NCI-H510A treated with DMSO at 0.1 percent for 48 hours (cell line): ENCODE measurements at places on chromosomes 1 and 21.
A peak's percentile ranks its signal among the peaks of the same experiment; 100 is the strongest.

- no peak for DNase-seq
Observed at GRCh38 chr1:20660847-20661206, 342 bp downstream of the DDOST start.

DNA sequence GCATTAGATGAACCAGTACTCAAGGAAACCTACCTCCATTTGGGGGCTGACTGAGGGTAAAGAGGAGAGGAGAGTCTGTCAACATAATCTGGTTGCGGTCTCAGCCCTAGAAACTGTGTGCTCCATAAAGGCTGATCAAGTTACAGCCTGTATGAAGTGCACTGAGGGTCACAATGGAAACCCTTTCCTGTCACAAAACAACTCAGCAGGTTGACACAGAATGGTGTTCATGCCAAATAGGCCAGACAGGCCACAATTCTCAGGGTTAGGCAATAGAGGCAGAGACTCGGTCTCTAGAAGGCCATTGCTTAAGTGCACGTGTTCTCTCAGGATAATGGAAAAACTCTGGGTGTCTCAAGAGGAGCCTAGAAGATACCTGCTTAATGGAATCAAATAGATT lies 4.1 kb upstream of the ANKRD35 start:
- DNase-seq = peak; percentile 70

DNA sequence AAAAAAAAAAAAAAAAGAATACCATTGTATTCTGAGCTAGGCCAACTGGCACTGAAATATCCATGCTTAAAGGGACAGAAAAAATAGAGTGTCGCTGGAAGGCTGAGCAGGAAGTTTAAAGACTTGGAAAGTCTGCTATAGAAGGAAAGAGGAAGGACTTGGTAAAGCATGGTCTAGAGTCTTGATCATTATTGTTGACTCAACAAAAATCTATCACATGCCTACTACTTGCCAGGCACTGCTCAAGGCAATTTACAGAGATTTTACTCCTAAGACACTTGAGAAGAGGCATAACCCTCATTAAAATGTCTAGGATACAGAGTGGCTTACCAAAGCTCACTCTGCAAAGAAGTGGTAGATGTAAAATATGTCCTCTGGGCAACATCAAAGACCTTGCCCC lies 324.0 kb upstream of the DAB1 start:
- DNase-seq = no peak

DNA sequence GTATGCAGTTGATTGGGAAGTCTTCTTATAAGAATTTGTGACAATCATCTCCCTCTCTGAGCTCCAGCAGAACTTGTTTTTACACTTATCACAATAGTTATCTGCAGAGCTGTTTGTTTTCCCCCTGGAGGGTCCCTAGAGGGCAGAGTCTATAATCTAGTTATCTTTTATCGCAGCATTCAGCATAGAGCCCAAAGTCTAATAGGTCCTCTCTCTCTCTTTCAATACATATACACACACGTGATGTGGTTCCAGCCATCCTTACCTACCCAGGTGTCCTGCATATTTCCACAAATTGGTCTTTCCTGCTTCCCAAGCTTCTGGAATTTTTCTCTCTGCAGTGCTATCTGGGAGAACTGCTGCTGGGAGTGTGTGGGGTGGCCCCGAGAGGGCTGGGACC lies 229.6 kb upstream of the KIAA0040 start:
- no peak for DNase-seq

DNA sequence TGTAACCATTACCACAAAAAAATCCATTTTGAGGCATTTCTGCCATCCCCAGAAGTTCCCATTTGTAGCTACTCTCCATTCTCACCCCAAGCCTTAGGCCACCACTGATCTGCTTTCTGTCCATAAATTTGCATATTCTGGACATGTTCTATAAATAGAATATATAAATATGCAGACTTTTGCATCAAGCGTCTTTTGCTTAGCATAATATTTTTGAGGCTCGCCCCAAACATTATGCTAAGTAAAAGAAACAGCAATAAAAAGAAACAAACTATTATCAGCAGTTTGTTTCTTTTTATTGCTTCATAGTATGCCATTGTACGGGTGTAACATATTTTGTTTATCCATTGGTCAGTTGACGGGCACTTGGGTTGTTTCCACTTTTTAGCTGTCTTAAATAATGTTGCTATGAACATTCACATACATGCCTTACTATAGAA lies 7.9 kb downstream of the TFAP2E start:
- DNase-seq = no peak

- no peak for DNase-seq
Observed at GRCh38 chr21:43585924-43586413, 73.3 kb downstream of the HSF2BP start.

GRCh38 chr1:184289825-184290550 lies 96.8 kb upstream of the C1orf21 start:
- no peak for DNase-seq

- DNase-seq = no peak
Observed at GRCh38 chr1:112309499-112309898, 86.5 kb upstream of the CTTNBP2NL start.

GRCh38 chr1:19435851-19436455 lies 49.4 kb downstream of the CAPZB start:
- DNase-seq = no peak

- DNase-seq = no peak
Observed at GRCh38 chr1:158007667-158008386, 14.4 kb downstream of the KIRREL1 start.

DNA sequence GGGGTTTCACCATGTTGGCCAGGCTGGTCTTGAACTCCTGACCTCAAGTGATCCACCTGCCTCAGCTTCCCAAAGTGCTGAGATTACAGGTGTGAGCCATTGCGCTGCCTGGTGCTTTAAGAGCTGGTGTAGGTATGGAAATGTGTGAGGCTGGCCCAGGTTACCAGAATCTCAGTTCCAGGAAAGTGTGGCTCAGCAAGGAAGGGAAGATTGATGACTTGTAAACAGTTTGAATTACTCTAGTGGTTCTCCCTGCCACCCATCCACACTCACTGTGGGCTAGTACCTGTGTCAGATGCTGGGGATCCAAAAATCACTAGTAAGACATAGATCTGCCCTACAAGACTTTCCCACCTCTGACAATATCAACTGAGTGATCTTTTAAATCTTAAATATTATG lies 34.5 kb upstream of the SLC35D1 start:
- DNase-seq = no peak

DNA sequence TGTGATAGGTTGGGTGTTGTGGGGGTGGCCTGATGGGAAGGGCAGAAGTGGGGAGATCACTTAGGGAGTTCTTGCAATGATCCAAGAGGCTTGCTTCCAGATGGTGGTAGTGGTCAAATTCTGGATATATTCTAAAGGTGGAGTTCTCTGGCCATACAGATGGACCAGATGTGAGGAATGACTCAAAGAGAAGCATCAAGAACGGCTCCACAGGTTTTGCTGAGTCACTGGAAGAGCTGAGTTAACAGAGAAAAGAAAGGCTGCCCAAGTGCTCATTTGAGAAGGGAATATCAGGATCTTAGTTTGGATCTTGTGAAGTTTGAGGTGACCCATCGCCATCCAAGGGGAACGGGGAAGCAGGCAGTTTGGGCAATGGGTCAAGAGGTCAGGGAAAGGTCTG lies 192.9 kb upstream of the GALNT2 start:
- no peak for DNase-seq

GRCh38 chr1:191065346-191065745 lies 587.7 kb upstream of the BRINP3 start:
- no peak for DNase-seq

DNA sequence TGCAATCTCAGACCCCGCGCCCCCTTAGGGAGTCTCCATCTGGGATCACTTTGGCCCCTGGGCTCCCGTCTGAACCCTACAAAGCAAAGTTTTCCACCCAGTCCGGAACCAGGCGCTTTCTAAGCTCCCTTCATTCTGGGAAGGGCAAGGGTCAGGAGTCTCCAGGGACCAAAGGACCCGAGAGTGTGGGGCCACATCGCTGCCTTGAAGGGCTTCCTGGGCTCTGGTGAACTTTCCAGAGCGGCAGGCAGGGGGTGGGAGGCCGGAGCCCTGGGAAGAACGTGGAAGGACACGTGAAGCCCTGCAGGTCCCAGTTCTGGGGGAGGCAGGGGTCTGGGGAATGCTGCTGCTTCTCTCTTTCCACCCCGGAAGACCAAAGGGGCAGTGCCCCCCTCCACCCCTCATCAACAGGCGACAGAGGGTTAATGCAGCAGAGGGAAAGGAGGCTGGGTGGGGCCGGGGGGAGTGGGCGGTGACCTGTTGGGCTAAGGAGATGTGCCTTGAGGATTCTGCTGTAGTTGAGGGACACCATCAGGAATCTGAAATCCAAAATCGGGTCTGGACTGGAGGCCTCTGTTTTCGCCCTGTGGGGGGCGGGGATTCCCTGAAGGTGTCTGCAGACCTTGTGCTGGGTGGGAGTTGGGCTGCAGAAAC lies 734 bp downstream of the CDK18 start:
- DNase-seq = no peak

GRCh38 chr1:71295350-71295749 lies 214.5 kb upstream of the ZRANB2 start:
- no peak for DNase-seq

DNA sequence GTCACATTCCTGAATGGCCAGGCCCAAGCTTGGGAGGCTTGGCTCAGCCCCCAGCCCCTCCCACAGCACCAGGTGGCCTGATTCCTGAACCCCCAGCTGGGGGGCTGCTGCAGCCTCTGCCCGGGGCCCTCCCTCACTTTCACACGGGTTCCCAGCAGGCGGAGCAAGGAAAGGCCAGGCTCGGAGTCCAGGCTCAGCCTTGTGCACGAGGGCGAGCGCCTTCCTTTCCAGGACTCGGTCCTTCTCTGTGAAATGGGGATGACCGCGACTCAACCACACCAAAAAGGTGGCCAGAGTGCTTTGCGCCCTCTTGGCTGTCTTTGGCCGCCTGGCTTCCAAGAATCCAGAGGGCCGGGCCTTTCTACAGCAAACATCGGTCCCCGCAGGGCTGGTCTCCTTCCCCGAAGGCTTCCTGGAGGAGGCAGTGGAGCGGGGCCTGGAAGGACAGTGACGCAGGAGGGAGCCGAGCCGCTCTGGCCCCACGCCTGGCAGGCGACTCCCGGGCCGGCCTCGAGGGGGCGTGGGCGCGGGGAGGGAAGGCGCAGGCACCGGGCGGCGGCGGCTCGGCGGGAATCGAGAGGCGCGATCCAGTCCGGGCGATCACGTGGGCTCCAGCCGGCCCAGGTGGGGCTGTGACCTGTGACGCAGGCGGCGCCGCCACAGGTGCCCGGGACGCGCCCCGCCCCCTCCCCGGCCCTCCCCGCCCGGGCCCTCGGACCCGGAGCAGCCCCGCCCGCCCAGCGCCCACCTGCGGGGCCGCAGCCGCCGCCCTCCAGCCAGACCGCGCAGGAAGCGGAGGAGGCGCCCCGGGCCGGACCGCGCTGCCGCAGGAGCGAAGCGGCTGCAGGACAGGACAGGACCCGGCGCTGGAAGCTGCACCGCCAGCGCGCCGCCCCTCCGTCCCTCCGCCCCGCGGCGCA lies at the start of gene ARHGEF16:
Gene ARHGEF16, plus strand, starts transcription at position 775 of the 920 bp plus-strand sequence. CDS start 8,420 bp downstream, outside the sequence.
- DNase-seq = peak; percentile 49

GRCh38 chr1:172627702-172628101 lies 31.2 kb upstream of the FASLG start:
- DNase-seq = no peak

DNA sequence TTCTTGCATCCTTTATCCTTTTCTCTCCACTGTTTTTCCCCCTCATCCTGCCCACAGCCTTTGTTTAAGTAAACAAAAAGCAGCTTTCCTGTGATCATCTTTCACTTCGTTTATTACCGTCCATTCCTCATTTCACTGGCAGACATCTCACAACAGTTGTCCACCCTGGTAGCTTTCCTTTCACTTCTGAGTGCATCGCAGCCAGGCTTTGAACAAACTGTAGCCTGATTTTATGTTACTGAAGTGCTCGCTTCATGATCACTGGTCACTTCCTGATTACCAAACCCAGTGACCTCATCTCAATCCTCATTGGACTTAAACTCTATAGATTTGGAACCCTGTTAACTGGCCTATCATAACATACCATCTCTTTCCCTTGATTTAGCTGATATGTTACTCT lies 67.7 kb downstream of the SDCCAG8 start:
- peak; percentile 3 for DNase-seq

DNA sequence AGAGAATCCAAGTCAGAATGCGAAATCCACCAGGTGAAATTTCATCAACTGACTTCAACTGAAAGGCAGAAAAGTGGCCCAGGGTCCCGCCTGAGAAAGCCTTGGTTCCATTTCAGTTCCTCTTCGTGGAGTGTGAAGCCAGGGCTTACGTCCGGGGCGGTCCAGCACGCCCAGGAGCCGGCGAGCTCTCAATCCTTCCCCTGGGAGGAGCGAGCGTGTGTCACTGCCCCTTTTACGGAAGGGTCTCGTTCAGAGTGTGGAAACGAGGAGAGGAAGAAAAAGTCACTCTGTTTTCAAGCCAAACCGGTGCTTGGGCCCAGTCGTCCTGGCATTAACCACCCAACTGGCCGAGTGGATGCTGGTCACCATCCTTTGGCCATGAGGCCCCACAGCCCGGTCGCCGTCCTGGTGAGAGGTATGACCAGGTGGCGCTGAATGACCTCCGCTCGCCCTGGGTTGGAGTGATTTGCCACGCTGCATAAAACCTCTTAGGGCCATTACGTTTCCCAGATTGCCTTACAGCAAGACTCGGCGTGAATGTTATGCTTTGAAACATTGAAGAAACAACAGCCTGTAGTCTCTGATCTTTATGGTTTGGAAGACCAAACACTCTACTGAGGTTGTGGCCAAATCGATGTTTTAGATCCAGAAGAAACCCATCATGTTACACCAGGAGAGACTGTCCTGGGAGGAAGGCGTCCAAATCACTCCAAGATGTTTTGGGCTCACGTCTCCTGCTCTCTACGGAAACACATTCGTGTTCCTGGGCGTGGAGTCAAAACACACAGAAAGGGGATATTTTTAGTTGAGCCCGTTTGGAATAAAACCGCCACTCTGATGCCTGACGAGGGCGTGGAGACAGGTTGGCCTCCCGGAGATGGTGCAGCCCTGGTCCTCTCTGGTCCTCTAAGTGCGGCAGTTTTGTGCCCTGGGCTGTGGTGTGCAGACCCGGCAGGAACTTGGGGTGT lies 93.6 kb upstream of the ACTRT2 start:
- DNase-seq = no peak

- no peak for DNase-seq
Observed at GRCh38 chr1:156428746-156429288, 59.8 kb downstream of the RHBG start.

DNA sequence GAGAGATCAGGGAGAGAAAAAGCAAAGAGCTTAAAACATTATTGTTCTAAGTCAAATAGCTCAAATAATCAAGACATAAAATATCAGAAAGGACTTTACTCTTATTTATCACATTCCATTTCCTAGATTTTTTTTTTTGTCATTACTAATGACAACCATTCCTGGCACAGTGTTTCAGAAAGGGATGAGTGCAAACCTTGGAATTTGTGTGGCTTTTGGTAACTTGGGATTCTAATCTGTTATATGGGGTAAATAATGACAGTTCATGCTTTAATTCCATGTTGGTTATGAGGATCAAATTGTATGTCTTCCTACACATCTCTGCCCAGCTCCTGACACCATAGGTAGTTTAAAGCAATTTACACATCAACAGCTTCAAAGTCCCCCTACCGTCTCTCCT lies 358.4 kb upstream of the ADGRL4 start:
- no peak for DNase-seq

DNA sequence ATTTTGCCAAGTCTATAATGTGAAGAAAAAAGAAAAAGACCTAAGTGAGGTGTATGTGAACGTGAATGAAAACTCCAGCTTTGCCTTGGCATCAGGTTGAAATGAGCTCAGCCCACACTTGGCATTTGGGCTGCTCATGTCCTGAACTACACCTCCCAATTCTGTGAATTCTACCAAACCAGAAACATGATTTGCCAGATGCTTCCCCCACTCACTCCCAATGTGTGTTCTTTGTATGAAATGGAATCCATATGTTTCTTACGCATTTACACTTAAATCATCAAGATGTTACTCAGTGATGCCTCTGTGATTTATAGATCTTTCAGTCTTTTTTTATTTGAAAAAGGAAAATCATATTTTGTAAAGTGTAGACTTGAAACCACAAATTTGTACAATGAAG lies 32.8 kb upstream of the RUNX1 start:
- no peak for DNase-seq
